COLO829 (cell line): ENCODE measurements at places on chromosomes 4 and X.

- no peak for DNase-seq
Measured at GRCh38 chr4:182093431-182093831, 149.8 kb upstream of the TENM3 start.

DNA sequence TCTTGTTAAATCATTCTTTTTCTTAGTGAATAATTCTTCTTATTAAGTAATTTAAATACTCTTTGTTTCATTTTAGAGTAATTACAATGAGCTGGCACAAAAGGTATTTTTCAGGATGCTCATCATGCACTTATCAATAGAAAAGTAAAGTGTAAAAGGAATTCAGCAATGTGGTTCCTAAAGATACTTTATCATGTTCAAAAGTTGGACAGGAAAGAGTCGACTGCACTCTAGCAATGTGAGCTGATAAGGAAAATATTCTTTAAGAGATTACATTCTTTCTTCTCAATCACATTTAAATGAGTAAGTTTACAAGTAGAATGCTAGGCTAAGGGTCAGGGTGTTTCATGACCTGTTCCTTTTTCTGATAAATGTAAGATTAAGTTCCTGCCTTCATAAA is 609.5 kb upstream of the FAM241A start:
- DNase-seq: no peak

DNA sequence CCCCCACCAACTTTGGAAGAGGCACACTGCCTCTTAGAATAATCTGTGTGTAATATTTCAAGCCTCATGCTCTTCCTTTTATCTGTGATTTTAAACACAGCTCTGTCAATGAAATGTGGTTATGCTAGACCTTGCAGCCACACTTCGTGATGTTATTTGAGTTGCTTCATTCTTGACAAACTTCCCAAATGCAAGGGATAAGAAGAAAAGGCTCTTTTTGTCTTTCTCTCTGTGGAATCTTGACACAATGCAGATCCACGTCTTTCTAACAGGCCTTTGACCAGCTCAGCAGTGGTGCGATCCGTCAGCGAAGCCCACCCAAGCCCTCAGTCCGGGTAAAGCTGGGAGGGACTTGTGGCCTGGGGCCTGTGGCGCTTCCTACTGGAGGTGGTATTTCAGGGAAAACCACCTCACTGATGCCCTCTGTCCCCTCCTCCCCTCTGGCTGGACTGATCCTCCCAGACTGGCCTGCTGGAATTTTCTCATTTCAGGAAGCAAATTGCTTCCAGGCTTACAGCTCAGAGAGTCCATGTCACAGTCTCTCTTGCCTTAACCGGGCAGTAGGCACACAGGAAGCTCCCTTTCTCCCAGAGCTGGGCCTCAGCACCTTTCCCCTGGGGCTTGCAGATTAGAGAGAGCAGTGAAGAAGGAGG is 19.5 kb upstream of the CCKAR start:
- DNase-seq: no peak

DNA sequence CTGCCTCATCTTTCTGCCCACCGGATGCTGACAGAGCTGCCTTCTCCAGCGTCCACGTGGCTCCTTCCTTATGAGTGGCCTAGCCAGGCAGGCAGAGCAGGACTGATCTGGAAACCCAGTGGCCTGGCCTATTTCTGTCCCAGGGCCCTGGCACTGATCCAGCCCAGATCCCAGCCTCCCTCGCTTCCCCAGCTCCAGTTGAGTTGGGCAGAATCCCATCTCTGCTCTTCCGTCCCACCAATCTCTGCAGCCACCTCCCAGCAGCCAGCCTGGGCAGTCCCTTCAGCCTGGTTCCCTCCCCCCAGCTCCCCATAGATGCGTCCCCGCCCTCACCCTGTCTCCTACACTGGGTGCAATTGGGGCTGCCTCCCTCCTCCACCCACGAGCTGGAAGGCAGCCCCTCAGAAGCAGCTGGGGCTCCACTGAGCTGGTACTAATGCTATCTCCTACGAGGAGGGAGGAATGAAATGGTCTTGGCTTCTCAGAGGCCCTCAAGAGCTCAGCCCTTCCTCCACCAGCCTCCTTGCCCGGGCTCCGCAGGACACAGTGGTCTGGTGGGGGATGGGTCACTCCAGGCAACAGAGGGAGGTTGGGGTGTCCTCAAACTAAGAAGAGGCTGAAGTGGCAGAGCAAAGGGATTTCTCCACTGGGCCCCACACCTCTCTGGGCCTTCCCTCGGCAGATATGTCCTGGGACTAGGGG is 94.2 kb downstream of the PJA1 start:
- no peak for DNase-seq
